ENCODE measurements at places on chromosomes 6 and 20.
A peak's percentile ranks its signal among the peaks of the same experiment; 100 is the strongest.

- DNase-seq: peak; percentile 68
Observed at GRCh38 chr20:44734938-44735337, 10.7 kb upstream of the KCNK15 start.

DNA sequence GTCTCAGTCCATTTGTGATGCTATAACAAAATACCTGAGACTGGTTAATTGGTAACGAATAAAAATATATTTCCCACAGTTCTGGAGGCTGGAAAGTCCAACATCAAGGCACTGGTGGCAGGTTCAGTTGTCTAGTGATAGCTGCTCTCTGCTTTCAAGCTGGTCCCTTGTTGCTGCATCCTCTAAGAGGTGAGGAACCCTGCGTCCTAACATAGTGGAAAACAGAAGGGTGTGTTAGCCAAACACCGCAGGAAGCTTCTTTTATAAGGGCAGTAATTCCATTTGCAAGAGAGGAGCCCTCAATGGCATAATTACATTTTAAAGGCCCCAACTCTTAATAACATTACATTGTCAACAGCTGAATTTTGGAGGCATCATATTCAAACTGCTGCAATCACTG lies 372.7 kb downstream of the ADGRB3 start:
- DNase-seq: no peak

GRCh38 chr6:42911171-42912021 lies 4.5 kb upstream of the PTCRA start:
- no peak for DNase-seq

DNA sequence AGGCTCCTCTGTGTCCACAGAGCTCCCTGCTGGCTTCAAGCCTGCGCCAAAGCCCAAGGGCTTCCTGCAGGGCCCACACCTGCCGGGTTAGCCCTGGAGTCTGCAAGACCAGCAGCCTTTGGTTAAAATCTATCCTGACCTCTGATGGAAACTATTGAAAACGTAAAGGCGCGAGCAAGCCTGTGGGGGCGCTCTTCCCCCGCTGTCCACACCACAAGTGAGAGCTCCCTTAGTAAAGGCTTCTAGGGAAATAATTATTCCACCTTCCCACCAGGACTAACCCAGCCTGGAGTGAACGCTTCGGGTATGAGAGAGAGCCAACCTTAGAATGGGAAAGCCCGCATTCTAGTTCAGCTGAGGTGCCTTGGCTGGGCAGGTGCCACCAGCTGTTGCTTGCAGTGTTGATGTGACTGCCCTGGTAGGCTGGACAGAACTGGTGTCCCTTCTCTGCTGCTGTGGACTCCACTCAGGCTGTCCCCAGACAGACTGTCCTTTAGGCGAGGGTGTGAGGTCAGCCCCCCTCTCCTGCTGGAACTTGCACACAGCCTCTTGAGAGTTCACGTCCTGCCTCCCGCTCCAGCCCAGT lies 68.7 kb downstream of the SYTL3 start:
- peak; percentile 46 for DNase-seq

GRCh38 chr6:74588094-74588832 lies 617.6 kb downstream of the COL12A1 start:
- DNase-seq: no peak

DNA sequence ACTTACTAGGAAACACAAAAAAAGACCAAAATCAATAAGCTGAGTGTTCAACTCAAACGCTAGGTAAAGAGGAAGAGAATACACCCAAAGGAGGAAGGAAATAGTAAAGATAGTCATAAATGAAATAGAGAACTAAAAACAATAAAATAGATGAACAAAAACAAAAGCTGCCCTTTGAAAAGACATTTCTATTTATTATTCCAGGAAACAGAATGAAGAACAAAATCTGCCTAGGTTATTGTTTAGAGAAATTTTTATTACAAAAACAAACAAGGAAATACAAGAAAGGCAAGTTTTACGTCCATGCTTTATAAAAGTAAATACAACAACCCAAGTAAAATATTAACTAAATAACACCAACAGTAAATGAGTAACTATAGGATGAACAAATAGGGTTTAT lies 20.1 kb downstream of the HLA-DMB start:
- no peak for DNase-seq

- DNase-seq: no peak
Observed at GRCh38 chr6:78397499-78397898, 469.9 kb upstream of the IRAK1BP1 start.

DNA sequence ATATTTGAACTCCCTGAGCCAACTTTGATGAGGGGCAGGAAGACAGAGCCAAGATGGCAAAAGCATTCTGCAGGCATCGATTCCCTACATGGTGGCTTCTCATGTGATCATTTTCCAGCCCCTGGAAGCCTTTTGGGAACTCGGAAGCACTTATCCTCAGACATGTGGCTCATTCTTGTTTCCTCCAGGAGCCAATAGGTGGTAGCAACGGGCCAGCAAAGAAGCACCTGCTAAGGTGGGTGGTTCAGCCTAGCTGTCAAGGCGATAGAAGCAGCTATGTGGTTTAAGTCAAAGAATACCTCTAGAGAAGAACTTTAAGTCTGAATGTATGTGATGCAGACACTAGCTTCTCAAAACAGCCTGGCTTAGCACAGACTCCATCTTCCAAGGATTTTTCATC lies 64.9 kb upstream of the PAX1 start:
- DNase-seq: peak; percentile 34

DNA sequence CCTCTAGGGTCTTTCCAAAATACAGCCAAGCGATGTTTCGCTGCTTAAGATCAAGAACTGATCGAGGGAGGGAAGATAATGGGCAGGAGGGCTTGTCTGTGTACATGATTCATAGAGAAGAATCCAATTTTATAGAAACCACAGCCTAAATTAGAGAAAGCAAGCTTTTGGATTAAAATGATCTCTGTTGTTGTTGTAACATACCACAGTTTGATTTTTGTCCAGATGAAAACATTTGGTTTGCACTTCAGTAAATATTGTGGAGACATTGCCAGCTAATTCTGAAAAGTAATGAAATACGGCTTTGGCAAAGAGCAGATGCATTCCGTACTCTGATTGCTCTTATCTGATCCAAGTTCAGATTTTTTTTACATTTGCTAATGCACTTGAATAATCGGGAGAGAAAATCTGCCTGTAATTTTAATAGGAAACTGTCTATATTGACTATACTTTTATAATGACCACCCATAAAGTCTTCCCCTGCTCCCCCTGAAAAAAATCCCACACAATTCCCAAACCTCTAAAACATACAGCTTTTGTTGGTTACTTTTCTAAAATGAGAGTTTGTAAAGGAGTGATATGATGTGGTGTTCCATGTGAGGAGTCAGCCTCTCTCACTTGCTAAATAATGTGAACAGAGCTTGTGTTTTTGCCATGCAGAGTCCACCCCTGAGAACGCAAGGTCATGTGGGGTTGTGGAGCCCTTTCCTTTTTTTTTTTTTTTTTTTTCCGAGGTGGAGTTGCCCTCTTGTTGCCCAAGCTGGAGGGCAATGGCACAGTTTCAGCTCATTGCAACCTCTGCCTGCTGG lies 199.9 kb downstream of the DTNBP1 start:
- no peak for DNase-seq

DNA sequence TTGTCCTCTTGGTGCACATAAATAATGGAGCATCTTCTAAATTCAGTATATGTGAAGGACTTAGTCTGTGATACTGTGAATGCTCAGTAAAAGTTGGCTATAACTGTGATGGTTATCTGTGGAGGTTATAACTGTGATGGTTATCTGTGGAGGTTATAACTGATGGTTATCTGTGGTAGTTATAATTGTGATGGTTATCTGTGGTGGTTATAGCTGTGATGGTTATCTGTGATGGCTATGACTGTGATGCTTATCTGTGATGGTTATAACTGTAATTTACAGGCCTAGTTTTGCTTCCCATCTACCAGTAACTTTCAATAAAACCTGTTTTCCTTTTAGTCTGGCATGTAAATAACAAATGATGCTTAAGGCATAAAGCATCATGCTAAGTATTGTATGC lies 16.5 kb downstream of the PTK7 start:
- no peak for DNase-seq

GRCh38 chr6:19325335-19325789 lies 511.8 kb upstream of the ID4 start:
- DNase-seq: no peak

GRCh38 chr20:60062431-60063047 lies 104.3 kb downstream of the CDH26 start:
- DNase-seq: no peak

GRCh38 chr20:47677635-47678453 lies 107.4 kb downstream of the SULF2 start:
- peak; percentile 66 for DNase-seq

DNA sequence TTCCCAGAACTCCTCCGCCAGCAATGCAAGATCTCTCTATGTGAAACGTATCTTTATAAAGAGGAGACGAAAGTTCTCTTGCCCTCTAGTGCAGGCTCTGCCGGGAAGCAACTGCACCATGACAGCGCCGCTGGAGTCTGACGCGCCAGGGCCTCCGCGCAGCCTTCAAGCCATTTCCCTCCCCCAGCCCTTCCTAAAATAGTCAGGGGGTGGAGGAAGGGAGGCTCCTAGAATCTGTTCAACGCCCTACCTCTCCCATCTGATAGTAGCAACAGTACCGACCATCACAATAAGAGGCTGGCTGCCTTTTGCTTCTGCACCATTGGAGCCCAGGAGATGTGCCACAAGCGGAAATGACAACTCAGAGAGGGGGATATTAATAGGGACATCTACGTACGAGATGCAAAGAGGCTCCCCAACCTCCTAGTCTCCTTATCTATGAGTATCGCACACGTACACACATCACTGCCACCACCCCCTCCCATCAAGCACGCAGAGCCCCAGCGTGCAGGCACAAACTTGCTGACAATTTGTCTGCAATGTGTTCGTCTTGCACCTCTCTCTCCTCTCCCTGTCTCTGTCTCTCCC lies 1.0 kb downstream of the SYNE1 start:
- DNase-seq: peak; percentile 11

DNA sequence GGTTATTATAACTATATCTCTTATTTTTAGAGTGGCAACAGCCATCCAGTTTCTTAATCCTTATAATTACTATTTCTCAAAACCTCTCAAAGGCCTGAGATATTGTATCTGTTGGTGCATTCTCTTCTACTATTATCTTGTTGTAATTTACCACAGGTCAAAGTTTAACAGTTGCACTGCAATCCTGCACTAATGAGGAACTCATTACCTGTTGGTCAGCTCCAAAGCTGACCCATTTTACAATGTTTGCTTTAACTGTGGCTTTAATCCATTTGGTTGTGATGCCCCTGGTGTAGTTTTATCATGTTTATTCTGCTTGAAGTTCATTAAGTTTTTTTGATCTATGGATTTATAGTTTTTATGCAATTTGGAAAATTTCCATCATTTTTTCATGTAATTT lies 6.3 kb upstream of the ADGB start:
- DNase-seq: no peak

- DNase-seq: peak; percentile 9
Observed at GRCh38 chr20:62320581-62321354, 18.0 kb downstream of the ADRM1 start.

DNA sequence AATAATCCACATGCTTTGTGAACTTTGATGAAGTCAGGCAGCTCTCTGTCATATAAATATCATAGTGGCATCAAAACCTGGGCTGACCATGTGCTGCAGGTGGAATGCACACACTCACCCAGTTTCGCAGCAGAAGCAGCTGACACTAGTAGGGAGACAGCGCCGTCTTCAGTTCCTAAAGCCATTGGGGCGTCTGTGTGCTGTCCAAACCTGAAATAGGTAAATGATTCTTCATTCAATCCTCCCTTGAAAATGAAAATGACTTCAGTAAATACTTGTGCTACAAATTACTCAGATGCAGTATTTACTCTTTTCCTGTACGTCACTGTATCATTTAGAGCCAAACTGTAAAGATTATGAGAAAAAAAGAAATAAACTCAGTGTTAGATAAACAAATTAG lies 127.5 kb downstream of the EYA4 start:
- no peak for DNase-seq

DNA sequence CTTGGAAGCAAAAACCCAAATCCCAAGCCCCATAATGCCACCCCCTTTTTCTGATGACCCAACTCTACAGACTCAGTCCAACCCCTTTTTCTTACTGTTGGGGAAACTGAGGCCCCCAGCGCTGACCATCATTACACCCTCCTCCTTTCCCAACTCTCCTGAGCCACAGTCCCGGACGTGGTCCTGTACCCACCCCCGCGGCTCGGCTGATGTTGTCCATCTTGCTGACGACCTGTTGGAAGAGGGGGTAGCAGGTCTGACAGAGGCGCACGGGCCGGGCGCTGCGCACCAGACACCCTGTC lies 533 bp downstream of the OSTM1 start:
- no peak for DNase-seq

GRCh38 chr6:33776186-33776585 lies 12.7 kb downstream of the LEMD2 start:
- no peak for DNase-seq

- DNase-seq: no peak
Observed at GRCh38 chr6:111782192-111782809, 91.0 kb downstream of the FYN start.

DNA sequence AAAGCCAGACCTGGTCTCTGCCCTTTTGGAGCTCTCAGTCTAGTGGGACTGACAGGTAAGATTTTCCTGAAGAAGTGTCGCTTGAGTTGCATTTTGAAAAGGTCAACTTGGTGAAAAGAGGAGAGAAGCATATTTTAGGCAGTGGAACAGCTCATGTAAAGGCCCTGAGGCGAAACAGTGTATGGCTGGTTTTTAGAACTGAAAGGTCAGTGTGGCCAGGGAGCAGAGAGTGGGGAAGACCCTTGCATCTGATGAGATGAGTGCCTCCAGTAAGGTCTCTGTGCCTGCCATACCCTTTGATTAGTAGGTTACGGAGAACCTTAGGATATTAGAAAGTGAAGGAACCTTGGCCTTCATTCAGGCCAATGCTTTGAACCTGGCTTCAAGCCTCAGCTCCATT lies 55.9 kb upstream of the SAYSD1 start:
- DNase-seq: no peak

DNA sequence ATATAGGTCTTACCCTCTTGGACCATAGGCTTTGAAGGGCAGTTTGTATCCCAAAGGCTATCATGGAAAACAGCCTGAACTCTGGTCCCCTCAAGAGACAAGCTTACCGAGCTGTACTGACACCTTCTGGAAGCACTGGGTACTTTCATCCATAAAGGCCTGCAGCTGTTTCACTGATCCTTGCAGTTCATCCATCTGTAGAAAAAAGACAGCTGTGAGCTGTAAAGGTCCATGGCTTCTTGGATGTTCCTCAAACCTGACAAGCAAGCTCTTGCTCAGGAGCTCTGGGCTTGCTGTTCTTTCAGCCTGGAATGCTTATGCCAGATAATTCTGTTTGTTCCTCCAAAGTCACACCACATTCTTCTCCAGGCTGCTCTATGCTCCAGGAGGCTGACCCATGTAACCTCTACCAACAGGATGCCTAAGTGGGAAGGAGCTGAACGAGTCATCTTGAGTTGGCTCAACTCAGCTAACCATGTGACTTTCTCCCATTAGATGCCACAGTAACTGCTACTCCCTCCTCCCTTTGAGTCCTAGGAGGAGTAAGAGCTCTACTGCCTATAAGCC lies 8.8 kb upstream of the NDRG3 start:
- peak; percentile 84 for DNase-seq
